Stimulated activated CD4-positive, alpha-beta T cell treated with anti-CD3 and anti-CD28 coated beads, Interleukin-2, amount 100 ng/mL, for 4 hours (primary cell): ENCODE measurements at places on chromosomes 12 and 14.

DNA sequence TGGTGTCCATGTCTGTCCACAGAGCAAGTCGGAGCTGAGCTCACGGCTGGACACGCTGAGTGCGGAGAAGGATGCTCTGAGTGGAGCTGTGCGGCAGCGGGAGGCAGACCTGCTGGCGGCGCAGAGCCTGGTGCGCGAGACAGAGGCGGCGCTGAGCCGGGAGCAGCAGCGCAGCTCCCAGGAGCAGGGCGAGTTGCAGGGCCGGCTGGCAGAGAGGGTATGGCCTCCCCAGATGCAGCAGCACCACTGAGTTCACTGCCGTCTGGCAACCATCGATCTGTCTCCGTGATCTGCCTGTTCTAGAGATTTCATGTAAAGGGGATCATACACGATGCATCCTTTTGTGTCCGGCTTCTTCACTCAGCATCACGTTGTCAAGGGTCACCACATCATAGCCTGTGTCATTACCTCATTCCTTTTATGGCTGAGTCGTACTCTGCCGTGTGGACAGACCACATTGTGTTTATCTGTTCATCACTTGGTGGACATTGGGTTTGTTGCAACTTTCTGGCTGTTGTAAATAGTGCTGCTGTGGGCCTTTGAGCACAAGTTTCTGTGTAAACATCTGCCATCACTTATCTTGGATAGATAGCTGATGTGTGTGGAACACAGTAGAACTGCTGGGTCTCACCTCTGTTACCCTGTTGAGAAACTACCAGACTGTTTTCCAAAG is 21.9 kb downstream of the HIP1R start:
- no peak for DNase-seq

DNA sequence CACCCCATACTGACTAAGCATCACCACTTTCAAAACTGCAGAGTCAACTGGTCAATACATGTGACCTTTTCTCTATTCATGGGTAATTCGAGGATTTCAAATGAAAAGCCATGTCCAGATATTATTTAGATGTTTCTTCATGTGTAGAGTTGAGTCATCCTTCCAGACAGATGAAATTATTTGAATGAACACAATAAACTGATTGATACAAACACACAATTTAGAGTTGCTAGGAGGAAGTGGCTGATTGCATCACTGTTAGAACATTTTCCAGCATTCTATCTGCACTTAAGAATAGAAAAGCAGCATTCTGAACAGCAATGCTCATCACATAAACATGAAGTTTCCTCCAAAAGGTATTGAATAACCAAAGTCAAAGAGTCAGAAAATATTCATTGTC is 273.5 kb upstream of the SOX5 start:
- DNase-seq, result no peak

DNA sequence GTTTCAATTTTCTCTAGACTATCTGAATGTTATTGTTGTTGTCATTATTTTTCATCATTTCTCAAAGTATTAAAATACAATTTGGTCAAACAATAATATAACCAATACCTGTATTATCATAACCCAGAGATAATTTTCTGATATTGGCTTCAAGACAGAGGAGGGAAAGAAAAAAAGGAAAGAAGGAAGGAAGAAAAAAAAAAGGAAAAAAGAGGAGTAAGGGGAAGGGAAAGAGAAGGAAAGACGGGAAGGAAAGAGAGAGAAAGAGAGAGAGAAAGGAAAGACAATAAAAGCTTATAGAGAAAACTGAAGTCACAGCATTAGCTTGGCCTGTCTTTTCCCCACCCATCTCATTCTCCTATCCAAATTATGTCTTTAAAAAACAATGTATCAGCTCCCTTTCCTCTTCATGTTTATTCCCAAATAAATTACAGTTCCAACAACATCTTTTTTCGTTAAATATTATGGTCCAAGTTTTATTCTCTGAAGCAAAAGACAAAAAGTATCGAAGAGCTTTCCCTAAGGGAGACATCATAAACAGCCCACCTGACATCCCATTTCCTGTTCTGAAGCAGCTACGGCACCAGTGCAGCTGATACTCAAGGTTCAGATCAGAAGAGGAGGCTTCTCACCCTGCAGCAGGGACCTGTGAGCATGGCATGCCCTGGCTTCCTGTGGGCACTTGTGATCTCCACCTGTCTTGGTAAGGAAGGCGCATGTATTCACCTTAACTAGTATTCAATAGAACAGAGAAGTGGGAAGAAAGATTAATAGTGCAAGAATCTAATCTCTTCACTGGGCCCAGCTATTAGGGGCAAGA is 308.3 kb downstream of the DAD1 start:
- no peak for DNase-seq

DNA sequence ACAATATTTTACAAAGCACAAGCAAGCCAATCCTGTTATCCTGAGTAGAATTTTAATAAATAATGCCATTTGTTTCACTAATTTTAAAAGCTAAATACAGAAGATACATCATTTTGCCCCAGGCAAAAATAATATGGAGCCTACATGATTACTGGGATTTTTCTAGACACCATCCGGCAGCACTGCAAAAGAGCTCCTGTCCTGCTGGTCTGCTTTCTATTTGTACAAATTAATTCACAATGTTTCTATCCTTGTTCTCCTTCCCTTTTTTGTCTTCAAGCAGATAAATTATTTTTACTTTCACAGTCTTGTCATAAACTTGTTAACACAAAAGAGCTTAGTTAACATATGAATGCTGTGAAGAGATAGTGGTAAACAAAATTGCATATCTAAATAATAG is 4.6 kb downstream of the SIX1 start:
- DNase-seq, result no peak

DNA sequence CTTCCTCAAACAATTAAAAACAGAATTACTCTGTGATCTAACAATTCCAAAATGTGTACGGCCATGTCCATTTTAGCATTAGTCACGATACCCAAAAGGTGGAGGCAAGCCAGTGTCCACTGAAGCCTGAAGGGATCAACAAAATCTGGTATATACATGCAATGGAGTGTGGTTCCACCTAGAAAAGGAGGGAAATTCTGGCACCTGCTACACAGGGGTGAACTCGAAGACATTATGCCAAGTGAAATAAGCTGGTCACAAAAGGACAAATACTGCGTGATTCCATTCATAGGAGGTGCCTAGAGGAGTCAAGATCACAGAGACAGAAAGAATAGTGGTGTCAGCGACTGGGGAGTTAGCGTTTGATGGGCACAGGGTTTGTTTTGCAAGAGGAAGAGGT is 331.4 kb downstream of the MED13L start:
- DNase-seq, result no peak

DNA sequence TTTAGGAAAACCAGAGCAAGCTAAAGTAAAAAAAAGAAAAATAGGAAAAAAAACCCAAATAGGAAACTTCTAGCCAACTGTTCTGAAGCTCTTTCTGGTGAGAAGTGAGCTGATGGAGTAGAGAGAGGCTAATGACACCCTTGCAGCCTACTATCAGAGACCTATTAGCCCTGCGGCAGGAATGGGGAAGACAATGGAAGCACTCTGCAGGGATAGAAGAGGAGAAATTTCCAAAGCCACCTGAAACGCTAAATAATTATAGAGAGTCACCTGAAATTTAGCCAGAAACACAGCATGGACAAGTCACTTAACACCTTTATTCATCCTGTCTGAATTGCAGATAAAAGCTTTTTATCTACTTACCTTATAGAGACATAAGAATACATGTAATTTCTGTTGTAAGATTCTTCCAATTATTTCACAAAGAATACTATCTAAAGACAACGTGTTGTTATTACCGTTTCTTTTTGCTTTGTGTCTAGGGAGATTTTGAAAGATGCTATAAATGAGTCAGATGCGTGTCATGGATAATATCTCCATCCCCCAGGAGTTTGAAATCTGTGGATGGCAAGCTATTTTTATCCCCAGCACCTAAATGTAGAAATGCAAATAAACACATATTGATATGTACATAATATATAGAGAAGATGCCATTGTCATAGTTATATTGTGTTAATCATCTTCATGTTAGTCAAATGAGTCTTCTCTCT is 138.6 kb downstream of the TPH2 start:
- no peak for DNase-seq

- no peak for DNase-seq
Measured at GRCh38 chr12:2856051-2856450, 788 bp downstream of the TEX52 start.
